GM12878 (cell line): ENCODE measurements at places on chromosomes 3 and 15.

DNA sequence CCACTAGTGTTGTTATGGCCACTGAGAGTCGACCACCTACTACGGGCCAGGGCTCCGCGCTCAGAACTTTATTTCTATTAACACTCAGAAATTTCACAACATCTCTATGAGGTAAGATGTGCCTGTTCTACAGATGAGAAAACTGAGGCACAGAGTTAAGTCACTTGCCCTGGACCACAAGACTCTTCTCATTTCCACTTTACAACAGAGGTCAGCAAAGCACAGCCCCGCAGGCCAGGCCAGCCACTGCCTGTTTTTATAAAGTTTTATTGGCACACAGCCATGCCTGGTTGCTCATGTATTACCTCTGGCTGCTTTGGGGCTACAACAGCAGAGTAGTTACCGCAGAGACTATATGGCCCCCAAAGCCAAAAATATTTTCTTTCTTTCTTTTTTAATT is 503.6 kb downstream of the SHQ1 start:
- H3K27ac ChIP-seq = no peak overlapping the region
- DNase-seq = no peak
- H3K4me1 ChIP-seq = peaks cover 18% of the 10 kb centered on the region
- no peak overlapping the region for H3K4me3 ChIP-seq

GRCh38 chr3:132641837-132642538 is 17.6 kb downstream of the ACAD11 start:
- no peak overlapping the region for H3K27ac ChIP-seq
- no peaks in the 10 kb centered on the region for H3K27me3 ChIP-seq
- H3K4me3 ChIP-seq = no peak overlapping the region
- no peaks in the 10 kb centered on the region; the same call in 1 of the 2 replicates for H3K36me3 ChIP-seq
- DNase-seq = no peak
- H3K4me1 ChIP-seq = no peaks in the 10 kb centered on the region

DNA sequence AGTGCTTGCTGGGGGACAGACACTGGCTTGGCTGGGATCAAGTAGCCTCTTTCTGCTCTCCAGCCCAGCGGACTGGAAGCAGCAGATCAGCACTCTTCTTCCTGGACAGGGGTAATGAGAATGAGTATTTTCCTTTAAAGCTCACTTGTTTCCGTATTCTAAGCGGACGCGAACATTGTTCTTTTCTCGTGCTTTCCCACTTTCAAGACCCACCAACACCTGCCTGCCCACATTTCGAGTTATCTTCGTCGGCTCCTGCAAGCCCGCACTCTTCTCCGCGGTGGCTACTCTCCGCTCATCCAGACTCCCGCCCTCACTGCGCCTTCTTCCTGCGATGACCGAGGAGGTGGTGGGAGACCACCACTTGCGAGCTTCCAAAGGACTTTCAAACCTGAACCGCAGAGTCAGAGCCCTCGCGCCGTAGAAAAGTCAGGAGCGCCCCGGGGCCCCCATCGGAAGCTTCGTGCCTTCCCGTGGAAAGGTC is 1.6 kb upstream of the PPM1L start:
- no peak for DNase-seq
- no peaks in the 10 kb centered on the region for H3K36me3 ChIP-seq
- H3K4me1 ChIP-seq = peaks cover 11% of the 10 kb centered on the region
- H3K27ac ChIP-seq = no peak overlapping the region
- H3K4me3 ChIP-seq = peak overlapping the region; percentile 84
- H3K27me3 ChIP-seq = peaks cover 20% of the 10 kb centered on the region

DNA sequence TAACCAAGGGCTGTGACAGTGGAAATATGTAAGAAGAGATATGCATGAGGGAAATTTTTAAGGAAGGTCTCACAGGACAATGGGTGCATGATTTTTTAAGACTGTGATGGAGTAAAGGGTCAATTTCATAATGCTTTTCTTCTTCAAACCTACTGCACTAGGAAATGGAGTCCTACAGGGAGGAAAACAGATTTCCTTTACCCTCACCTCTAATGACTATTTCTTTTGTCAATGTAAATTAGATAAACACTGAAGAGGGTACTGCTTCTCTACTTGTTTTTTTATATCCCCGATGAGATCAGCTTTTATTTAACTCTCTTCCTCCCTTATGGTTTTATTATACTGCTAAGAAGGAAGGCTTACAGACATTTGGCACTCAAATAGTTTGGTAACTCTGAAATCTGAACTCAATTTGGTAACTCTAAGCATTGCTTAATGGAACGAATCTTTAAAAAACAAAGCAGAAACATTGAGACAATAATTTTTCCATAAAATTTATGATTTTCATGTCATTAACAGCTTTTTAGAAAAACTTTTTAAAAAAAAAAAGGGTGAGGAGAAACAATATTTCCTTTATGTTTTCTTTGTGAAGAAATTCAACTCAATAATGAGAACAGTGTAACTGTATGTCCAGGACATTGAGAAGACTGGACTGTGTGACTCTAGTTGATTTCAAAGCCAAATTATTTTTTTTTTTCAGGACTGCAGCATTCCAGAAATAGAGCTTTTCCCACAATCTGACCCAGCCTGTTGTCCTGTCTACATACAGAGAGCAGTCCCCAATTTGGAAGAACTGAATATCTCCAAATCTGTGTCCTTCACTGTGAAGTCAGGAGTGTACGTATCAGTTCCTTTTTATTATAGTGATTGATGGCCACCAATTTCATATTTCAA is 64.4 kb downstream of the CRYBG3 start:
- H3K4me3 ChIP-seq = no peak overlapping the region
- H3K27ac ChIP-seq = no peak overlapping the region
- H3K4me1 ChIP-seq = no peaks in the 10 kb centered on the region
- no peaks in the 10 kb centered on the region for H3K27me3 ChIP-seq

DNA sequence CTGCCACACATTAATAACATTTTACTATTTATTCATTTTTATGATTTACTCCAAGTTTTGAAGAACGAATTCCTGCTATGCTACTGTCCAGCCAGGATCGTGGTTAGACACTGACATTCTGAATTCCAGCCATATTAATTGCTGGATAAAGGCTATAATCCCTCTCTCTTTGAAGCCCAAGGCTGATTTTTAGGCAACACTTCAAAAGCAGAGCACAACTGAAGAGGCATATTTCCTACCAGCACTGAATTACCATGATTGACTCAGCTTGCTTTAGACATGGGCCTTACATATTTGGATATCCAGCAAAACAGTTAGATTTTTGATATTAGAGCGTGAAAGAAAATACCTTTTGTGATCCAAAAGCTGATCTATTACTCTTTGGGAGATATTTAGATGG is 205.0 kb downstream of the ZIC1 start:
- DNase-seq = no peak
- H3K27ac ChIP-seq = no peak overlapping the region
- no peaks in the 10 kb centered on the region for H3K27me3 ChIP-seq
- no peak overlapping the region for H3K4me3 ChIP-seq
- H3K36me3 ChIP-seq = no peaks in the 10 kb centered on the region
- H3K4me1 ChIP-seq = no peaks in the 10 kb centered on the region

GRCh38 chr3:11335056-11335608 is 62.9 kb downstream of the ATG7 start:
- no peak overlapping the region for H3K27ac ChIP-seq
- peaks cover 5% of the 10 kb centered on the region; the same call in 1 of the 2 replicates for H3K36me3 ChIP-seq
- no peak overlapping the region for H3K4me3 ChIP-seq
- no peaks in the 10 kb centered on the region for H3K4me1 ChIP-seq
- peak; percentile 5 for DNase-seq
- no peaks in the 10 kb centered on the region for H3K27me3 ChIP-seq
